Activated CD8-positive, alpha-beta memory T cell treated with anti-CD3 and anti-CD28 coated beads for 4 hours (primary cell): ENCODE measurements at places on chromosomes 5 and 9.

DNA sequence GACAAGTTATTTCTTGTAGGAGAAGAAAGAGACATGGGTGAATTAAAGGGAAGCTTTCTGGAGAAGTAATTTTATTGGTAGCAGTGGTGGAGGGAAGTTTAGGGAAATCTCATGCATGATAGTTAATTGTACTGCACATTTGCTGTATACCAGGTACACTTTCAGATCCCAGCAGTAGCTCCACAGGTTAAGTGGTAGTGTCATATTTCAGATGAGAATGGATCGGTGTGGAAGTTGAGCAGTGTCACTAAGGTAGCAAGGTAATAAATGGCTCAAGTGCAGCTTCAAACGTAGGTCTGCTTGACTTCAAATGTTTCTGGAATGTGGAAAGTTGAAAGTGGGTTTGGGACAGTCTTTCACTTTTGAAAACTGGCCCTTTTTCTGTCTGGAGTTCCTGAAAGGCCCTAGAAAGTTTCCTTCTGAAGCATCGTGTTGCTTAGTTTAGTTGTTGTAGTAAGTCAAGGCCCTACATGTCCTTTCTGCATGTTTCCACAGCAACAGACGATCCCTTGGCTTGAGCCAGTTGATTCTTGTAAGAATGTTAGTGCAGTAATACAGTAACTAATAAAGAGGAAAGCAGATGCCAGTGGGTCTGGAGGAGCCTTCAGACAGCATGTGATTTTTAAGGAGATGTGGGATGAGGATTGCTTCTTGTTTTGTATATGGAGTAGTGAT lies 3.7 kb downstream of the CLTA start:
- DNase-seq, result no peak

DNA sequence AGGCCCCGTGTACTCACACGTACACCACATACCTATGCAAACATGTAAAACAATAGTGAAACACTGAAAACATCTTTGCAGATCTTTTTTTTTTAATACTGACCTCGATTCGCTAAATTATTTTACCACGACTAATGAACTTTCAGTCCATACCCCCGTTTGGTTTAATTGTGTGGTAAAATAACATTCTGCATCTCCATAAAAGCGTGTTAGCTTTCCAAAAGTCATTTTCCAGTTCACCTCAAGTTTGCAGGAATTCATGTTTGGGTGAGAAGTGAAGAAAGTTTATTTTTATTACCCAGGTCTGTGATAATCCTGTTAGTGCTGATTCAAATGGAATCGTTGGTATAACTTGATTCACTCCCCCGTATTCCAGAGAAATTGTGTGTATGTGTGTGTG lies 652 bp downstream of the ARSK start:
- DNase-seq, result no peak

- no peak for DNase-seq
Observed at GRCh38 chr9:95478335-95478734, 38.4 kb downstream of the PTCH1 start.

GRCh38 chr5:133141746-133142145 lies 89.9 kb downstream of the HSPA4 start:
- no peak for DNase-seq

GRCh38 chr5:142600092-142600491 lies 85.8 kb downstream of the FGF1 start:
- DNase-seq, result no peak

- no peak for DNase-seq
Observed at GRCh38 chr5:72844218-72844603, 27.8 kb downstream of the TNPO1 start.

DNA sequence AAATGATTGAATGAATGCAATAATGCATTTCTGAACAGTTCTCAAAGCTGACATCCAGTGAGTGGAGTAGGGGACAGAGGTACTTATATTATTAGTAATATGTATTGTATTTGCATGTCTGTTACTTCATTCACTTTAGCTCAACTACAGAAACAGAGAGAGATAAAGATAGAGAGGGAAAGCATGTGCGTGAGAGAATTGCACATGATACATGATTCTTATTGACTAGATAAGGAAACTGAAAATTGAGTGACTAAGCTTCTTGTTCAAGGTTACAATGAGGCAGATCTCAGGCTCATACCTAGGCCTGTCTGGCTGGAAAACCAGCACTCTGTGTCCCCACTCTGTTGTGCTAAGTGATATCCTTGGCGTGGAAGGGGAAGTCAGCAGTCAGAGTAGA lies 337.7 kb upstream of the KLF4 start:
- no peak for DNase-seq

GRCh38 chr5:142915813-142916424 lies 145.7 kb downstream of the ARHGAP26 start:
- no peak for DNase-seq
